ENCODE measurements at places on chromosomes 7 and 10.

GRCh38 chr7:8327199-8327598 is 65.2 kb upstream of the ICA1 start:
- no peak for DNase-seq

DNA sequence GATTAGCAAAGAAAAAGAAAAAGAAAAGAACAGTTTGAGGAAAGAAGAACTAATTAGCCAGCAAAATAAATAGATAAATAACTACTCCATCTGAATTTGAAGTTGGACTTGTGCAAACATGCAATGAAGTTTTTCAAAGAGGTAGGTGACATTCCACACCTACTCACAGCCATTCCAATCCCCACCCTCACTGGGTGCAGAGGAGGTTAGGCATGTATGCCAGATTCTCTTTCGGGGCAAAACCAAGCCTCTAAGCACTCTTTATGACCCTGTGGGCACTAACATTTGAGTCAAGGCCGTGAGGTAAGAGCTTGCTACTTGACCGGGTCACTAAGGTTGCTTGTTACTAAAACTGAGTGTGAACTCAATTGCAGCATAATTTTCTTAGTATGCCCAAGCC is 108.4 kb upstream of the SEMA3A start:
- no peak for DNase-seq

GRCh38 chr7:19554581-19554980 is 154.3 kb downstream of the POLR1F start:
- no peak for DNase-seq

- DNase-seq: no peak
Measured at GRCh38 chr10:76108563-76109359, 677.3 kb downstream of the LRMDA start.

DNA sequence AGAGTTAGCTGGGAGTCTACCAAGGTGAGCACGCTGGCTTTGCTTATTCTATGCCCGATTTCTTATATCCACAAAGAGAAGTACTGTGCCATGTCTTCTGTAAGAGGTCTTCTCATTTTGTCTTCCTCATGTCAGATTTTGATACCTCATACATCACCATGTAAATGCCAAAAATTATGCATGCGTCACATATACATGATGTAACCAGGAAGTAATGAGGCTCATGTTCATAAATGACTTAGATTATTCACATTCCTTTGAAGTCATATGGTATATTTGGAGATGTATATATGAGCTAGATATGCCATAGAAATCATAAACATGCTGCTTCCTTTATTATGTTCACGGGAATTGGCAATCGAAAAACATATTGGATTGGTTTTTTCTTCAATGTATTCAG is 97.7 kb upstream of the CELF2 start:
- DNase-seq: no peak

DNA sequence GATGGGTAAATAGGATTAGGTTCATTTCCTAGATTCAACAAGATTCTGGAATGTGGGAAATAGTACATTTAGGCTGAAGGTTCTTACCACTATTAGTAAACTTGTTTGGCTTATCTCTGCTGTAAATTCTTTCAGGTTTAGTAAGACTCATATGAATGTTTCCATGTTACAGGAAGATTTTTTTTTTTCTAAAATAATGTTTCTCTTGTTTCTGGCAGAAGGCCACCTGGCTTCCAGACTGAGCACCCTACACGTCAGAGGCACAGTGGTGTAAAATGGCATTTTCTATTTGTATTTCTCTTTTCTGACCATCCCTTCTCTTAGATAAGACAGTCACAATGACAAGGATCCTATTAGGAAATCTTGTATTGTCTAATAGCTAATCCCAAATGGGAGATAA is 22.7 kb upstream of the AASS start:
- DNase-seq: no peak

DNA sequence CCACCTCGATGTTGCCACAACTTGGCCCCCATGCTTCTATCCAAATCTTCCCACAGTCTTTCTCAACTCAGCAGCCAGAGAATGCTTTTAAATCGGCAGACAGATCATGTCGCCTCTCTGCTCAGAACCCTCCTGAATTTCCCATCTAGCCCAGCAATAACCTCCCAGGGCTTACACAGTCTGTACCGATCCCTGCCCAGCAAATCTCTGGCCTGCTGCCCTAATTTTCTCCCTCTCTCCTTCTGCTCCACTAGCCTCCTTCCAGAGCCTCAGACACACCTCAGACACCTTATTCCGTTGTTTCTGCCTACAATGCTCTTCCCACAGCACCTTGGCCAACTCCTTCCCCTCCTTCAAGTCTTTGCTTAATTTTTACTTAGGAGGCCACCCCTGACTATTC is 32.3 kb downstream of the MDH2 start:
- no peak for DNase-seq

DNA sequence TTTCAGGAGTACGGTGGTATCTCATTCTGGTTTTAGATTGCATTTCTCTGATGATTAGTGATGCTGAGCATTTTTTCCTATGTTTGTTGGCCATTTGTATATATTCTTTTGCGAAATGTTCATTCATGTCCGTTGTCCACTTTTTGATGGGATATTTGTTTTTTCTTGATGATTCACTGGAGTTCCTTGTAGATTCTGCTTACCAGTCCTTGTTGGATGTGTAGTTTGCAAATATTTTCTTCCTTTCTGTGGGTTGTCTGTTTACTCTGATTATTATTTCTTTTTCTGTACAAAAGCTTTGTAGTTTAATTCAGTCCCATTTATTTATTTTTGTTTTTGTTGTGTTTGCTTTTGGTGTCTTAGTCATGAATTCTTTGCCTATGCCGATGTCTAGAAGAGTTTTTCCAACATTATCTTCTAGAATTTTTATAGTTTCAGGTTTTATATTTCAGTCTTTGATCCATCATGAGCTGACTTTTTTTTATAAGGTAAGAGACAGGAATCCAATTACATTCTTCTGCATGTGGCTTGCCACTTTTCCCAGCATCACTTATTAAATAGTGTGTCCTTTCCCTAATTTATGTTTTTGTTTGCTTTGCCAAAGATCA is 320.5 kb downstream of the MAGI2 start:
- no peak for DNase-seq

- no peak for DNase-seq
Measured at GRCh38 chr10:101218351-101219138, 10.7 kb downstream of the LBX1 start.

DNA sequence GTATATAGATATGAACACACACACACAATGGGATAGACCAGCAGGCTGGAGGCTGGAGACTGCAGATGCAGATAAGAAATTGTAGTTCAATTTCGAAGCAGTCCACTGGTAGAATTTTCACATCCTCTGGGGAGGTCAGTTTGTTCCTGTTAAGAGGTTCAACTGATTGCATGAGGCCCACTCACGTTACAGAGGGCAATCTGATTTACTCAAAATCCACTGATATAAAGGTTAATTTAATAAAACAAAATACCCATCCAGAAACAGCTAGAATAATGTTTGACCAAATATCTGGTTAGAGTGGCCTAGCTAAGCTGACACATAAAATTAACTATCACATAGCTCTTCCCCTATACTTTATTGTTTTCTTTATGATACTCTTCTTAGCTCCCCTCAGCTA is 162.9 kb upstream of the SMIM30 start:
- no peak for DNase-seq

DNA sequence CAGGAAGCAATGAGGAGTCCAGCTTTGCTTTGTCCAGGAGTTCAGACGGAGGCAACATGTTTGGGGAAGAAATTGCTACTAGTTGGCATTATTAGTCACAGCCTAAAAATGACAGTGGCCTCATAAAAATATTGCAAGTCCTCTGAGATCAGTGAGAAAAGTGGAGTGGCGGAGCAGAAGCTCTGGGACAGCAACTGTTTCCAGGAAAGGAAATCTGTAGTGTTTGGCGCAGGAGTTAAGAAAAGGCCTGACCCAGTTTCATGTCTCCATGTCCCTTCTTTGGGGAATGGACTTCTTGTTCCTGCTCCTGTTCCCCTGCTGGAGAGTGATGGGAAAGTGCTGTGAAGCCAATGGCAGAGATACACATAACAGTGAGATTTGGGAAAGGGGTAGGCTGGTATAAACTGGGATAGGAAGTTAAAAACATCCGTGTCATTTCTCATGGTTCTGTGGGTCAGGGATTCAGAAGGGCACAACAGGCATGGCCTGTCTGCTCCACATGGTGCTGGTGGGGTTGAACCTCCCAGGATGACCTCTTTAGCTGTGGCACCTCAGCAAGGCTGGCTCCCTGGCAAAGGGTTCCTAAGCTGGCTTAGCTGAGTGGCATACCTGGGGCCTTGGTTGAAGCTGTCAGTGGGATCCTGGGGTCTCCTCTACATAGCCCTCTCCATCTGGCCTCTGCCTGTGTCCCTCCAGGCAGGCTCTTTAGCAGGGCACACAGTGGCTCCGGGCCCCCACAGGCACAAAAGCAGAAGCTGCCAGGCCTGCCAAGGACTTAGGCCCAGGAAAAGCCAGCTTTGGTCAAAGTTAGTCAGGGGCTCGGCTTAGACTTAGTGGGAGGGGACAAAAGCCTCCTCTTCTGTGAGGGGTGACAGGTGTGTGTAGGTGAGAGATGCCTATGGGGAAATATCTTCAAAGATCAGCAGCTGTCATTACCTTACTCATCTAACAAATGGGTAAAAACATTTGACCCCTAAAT is 77.7 kb downstream of the WDFY4 start:
- DNase-seq: no peak

GRCh38 chr7:12694817-12695216 is 7.4 kb downstream of the ARL4A start:
- DNase-seq: no peak

- no peak for DNase-seq
Measured at GRCh38 chr10:49353026-49353894, 42.6 kb downstream of the DRGX start.

GRCh38 chr10:34791947-34792346 is 23.1 kb downstream of the PARD3 start:
- DNase-seq: no peak

- no peak for DNase-seq
Measured at GRCh38 chr7:47149208-47149839, 432.6 kb downstream of the TNS3 start.

DNA sequence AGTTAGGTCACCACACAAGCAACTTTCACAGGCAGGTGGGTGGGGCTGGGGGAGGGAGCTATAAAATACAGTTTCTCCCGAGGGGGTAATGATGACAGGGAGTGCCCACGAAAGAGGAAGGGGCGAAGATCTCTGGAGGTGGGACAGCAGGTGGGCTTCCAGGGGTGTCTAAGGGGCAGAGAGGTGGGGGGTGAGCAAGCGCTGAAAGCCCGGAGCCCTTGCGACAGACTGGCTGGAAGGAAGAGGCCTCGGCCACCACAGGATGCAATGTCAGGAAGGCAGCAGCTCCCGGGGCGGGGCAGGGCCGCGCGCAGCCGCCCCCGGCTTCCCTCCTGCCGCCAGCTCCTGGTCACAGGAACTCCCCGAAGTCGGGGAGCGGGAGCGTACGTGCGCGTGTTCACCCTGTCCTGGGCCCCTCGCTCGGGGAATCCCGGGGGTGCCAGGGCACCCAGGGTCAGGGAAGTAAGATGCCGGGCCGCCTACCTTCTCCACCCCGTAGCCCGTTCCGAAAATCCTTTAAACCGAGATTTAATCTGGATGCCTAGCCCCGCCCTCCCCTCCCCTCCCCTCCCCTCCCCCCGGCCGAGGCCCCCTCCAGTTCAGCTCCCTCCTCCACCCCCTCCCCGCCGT is 105.2 kb upstream of the PPIF start:
- peak; percentile 31 for DNase-seq

DNA sequence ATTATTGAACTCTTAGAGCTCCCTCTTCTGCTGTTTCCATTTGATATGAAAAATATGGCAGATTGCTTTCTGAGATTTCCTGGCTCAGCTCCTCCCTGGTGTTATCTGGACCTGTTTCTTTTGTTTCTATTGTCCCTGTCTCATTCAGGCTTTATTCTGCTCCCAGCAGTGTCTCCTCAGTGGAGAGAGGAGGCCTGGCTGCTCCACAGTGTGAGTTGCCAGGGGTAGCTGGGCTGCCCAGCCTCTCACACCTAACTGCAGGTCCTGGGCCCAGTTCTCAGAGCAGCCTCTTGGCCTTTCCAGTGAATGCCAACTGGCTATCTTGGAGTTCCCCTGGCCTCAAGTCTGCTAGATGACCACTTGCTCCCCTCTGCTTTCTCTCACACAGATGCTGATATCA is 127.0 kb downstream of the VPS41 start:
- no peak for DNase-seq

- no peak for DNase-seq
Measured at GRCh38 chr7:74138945-74139843, 35.0 kb upstream of the EIF4H start.

DNA sequence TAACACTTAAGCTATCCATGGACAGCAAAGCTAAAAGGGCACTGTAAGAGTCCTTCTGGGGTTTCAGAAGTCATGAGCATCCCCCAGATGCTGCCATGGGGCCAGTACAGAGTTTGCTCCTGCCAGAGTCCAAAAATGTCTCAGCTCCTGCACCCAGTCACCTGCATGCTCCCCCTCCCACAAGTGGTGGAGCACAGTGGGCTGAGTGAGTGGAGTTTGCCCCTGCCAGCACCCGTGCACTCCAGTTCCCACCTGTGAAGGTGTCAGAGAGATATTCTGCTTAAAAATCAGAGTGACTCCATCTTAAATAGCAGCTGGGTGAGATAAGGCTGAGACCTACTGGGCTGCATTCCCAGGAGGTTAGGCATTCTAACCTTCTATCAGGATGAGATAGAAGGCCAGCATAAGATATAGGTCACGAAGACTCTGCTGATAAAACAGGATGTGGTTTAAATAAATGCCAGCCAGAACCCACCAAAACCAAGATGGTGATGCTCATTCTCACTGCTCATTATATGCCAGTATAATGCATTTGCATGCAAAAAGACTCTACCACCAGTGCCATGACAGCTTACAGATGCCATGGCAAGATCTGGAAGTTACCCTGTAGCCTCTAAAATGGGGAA is 140.1 kb upstream of the ZNF92 start:
- DNase-seq: no peak

- no peak for DNase-seq
Measured at GRCh38 chr10:62858364-62858763, 42.2 kb upstream of the EGR2 start.

GRCh38 chr7:117021986-117022385 is 68.7 kb downstream of the ST7 start:
- DNase-seq: no peak

Measured in stimulated activated CD4-positive, alpha-beta T cell treated with anti-CD3 and anti-CD28 coated beads, TNF-alpha, amount 100 ng/mL, for 4 hours (primary cell).